ENCODE measurements at places on chromosomes 7 and 10. TPM values are rescaled to one million over a fixed set of nuclear protein-coding genes. Genes with fewer than 3 reads are reported as not detected.
A peak's percentile ranks its signal among the peaks of the same experiment; 100 is the strongest.

Gene AIFM2
- 14.8 TPM for polyA plus RNA-seq

GRCh38 chr7:155766386-155766785, 45.9 kb downstream of the SHH start:
- DNase-seq, result no peak

Gene PTPRN2
- 6.2 TPM for polyA plus RNA-seq

GRCh38 chr7:27775782-27776181, 35.8 kb downstream of the TAX1BP1 start:
- DNase-seq, result no peak

GRCh38 chr7:33691180-33691579, 214.2 kb upstream of the BMPER start:
- no peak for DNase-seq

Gene CNNM1
- polyA plus RNA-seq, result 0.49 TPM

Gene GIMAP2
- 6.7 TPM for polyA plus RNA-seq

Gene GRID2IP
- polyA plus RNA-seq, result 0.11 TPM

DNA sequence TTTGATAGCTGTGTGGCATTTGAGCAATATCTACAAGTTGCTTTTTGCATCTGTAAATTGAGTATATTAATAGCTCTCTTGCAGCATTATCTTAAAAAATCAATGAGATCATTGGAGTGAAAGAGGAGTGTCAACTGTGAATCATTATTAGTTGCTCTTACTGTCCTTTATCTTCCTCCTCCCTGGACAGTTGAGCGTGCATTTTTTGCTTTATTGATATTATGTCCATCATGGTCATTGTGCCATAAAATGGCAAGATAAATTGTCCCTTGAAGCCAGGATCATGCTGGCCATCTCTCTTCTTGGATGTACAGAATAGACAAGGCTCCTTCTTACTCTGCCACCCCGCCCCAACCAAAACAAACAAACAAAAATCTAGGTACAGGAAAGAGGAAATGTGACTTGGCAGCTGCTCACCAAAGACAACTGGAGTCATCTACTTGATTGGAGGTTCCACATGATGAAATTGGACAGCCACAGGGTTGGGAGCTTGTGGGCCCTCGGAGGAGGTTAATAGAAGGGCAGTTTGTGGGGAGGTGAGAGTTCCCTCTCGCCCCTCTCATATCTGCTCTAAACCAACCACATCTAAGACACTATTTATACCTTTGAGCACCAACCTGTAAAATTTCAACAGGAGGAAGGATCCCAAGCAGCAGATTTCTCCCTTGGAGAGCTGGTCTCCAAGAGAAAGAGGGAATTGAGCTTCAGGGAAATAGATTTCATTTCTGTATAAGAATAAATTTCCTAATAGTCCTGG, 252.7 kb downstream of the SKIDA1 start:
- no peak for DNase-seq

- no peak for DNase-seq
Measured at GRCh38 chr7:112880818-112881418, 90.7 kb upstream of the TMEM168 start.

Gene PLEKHS1
- 0.17 TPM for polyA plus RNA-seq

DNA sequence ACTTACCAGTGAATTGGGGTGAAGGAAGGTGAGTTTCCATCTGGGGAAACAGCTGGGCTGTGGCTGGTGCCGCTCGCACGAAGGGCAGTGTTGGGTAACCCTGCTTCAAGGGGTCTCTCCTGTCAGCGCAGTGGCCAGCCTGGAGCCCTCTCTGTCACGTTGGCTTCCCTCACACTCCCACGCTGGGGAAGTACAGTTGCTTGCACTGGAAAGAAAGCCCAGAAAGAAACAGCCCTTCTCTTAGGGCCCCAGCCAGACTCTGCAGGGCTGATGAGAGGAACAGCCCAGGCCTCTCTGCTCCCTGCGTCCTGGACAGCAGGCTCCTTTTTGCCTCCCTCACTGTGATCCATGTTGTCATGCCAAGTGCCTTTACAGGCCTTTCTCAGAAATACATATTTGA, 40.3 kb upstream of the TRIM8 start:
- DNase-seq, result peak; percentile 48

DNA sequence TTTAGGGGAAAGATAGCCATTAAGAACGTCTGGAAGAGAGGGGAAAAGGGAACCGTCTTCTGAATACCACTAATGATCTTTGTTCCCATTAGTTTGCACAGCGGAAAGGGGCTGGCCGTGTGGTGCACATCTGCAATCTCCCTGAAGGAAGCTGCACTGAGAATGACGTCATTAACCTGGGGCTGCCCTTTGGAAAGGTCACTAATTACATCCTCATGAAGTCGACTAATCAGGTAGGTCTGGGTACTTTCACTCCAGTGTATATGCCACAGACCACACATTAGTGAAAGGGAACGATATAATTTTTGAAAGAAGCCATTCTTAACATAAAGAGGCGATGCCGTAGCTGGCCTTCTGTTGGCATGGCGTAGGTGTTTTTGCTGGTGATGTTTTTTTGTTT, 74.3 kb upstream of the PDCD4 start:
- DNase-seq, result no peak

Gene SCIN
- 62.8 TPM for polyA plus RNA-seq

DNA sequence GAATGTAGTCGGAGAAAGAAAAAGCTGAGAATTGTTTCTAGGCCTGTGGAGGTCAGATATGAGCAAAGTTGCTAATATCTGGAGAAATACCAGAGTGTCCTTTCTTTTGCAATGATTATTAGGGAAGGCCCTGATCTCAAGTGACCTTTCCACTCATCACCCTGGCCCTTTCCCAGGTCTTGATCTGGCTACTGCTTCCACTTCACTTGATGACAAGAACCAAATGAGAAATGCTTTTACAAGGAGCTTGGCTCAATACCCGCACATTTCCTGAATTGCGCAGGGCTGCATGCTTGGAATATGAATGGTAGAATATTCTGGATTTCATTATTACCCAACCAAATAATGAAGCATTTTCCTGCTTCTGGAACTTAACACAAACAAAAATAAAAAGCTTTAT, 104.6 kb downstream of the ITGB8 start:
- no peak for DNase-seq

- no peak for DNase-seq
Measured at GRCh38 chr10:17209881-17210280, 8.4 kb upstream of the TRDMT1 start.

- DNase-seq, result no peak
Measured at GRCh38 chr7:17617380-17617779, 318.9 kb downstream of the AHR start.

GRCh38 chr10:122140461-122140902, 130.6 kb upstream of the BTBD16 start:
- no peak for DNase-seq

Gene NPC1L1
- 2.4 TPM for polyA plus RNA-seq

Gene INHBA
- polyA plus RNA-seq, result 0.49 TPM

GRCh38 chr7:110918949-110919548, 171.9 kb upstream of the LRRN3 start:
- DNase-seq, result no peak

DNA sequence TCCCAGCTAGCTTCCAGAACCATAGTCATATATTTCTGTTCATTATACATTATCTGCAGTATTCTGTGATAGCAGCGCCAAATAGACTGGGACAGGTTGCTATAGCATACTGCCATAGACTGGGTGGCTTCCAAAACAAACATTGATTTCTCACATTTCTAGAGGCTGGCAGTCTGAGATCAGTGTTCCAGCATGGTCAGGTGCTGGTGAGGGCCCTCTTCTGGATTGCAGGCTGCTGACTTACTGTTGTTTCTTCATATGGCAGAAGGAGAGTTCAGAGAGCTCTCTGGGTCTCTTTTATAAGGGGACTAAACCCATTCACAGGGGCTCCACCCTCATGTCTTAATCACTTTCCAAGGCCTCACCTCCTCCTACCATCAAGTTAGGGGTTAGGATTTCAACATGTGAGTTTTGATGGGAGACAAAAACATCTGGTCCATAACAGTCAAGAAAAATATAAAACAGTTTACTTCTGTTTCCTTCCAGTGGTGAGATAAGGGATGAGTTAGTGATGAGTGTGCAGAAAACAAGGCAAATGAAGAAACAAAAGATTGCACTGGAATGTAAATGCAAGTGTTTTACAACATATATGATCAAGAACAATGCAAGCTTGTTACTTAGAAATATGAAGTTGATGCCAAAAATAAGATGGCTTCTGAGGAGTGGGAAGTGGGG, 399.0 kb upstream of the C7orf33 start:
- DNase-seq, result no peak

Gene ZNF804B
- polyA plus RNA-seq, result not detected

DNA sequence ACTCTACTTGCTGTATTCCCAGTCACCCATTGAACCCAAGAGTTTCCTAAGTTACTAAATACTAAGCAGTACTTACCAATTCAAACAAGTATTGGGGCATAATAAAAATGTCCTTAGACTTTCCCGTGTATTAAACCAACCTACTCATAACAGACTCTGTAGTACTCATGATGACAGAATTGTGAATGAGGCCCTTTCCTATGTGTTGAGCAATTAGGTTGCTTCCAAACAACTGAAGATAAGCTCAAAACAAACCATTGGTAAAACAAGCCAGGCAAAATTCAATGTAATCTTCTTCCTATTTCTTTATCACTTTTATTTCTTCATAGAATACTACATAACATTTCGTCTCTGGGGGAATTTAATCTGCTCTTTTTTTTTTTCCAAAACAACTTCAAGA, 106.5 kb upstream of the ANK3 start:
- DNase-seq, result no peak

Gene GPR15LG
- polyA plus RNA-seq, result not detected

Gene ACHE
- polyA plus RNA-seq, result 1.6 TPM

DNA sequence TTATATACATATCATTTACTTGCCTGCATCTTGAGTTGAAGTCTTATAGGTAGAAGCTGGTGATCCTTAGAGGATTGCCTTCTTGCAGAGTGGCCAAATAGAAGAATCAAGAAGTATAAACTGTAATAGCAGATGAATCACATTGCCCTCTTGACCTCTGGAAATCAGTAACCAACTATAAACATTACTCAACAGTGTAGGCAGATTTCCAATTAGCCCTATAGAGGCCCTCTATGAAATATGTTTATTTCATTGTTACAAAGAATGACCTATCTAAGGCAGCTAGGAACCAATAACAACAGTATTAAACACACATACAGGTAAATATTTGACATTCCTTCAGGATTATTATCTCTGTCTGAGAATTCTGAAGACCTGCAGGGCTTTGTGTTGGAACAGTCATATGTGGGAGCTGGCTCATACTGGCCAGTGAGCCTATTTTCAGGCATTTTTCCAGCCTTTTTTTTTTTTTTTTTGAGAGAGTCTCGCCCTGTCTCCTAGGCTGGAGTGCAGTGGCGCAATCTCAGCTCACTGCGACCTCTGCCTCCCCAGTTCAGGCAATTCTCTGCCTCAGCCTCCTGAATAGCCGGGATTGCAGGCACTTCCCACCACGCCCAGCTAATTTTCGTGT, 7.2 kb upstream of the SRI start:
- peak; percentile 51 for DNase-seq

- no peak for DNase-seq
Measured at GRCh38 chr10:29946953-29947700, 112.3 kb downstream of the JCAD start.

- DNase-seq, result no peak
Measured at GRCh38 chr10:101609481-101609880, 21.4 kb downstream of the DPCD start.

All from kidney (tissue), 22 donors.